ENCODE measurements at places on chromosomes 12 and 14.

DNA sequence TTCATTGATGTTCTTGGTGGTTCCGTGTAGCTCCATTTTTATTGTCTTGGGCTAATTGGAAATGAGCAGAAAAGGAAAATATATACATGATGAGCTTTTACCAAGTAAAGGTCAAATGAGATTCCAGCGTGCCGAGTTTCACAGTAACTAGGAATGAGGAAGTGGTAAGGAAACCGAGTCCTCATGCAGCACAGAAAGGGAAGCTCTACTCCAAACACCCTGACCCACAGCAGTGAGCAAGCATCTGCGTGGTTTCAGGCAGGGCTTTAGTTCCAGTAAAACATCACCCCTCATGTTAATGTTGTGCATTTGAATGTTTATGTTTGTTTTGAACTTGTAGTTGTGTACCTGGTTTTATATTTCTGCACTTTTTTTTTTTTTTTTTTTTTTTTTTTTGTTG is 208.0 kb downstream of the SLC41A2 start:
- peak; percentile 83 for DNase-seq

GRCh38 chr12:1642513-1642912 is 13.5 kb downstream of the WNT5B start:
- DNase-seq: no peak

DNA sequence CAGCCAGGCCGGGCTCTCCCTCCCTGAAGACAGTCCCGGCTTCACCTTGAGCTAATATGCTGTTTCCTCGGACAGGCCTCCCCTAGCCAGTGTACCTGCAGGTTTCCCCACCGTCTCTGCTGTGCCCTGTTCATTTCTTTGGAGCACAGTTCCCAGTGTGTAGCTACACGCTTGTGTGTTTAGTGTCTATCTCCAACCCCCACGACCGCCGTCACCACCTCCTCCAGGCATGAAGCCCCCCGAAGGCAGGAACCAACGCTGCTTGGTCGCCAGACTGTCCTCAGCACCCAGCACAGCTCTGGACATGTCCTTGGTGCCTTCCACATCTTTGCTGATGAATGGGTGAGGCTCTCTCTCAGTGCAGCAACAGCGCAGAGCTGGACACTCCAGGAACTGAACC is 26.2 kb upstream of the PLEKHG6 start:
- DNase-seq: no peak

GRCh38 chr12:820336-820735 is 68.0 kb downstream of the WNK1 start:
- DNase-seq: no peak

DNA sequence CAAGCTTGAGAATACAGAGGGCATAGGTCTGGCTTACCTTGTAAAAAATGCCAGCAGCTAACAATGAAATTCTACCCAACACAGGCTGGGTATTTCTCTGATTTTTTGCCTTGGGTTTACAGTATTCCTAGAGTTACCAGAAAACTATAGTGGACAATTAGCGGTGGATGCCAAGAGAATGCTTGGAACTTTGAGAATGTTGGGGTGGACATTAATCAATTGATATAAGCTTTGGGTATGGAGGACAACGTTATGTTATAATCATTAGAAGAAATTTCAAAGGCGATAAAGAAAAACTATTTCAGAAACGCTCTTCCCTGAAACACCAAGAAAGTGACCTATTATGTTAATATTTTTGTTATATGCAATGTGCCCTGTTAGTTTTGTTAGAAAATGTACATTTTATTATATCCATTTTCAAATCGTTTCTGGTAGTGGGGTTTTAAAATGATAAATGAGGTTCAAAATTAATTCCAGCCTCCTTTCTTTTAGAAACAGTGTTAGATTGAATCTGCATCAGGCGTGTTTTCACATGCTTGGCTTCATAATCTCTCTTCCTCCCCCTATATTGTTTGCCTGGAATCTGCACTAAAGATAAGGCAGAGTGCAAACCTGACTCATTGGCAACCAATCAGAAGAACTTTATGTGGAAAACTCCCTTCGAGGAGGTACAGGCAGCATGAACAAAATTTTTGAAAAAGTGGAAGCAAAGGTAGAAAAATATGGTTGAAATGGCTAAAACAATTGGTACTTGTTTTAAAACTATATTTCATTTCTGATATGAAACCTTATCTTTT is 1.4 kb upstream of the PTPRQ start:
- DNase-seq: no peak

DNA sequence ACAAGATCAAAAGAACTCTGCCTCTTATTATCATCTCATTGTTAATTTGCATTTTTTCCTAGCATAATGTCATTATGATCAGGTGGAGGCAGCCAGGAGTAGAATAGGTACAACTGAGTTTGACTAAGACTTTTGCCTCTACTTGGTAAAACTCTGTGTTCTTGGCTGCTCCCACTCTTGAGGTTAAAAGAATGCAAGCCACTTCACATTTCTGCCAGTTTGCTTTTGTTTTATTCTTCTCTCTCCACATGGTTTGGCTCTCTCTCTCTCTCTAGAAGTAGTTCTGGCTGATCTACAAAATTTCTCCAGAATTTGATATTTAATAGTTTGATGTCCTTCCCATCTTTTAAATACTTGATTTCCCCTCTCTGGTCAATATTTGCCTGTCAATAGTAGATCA is 170.7 kb upstream of the E2F7 start:
- DNase-seq: no peak

GRCh38 chr12:108825201-108825950 is 32.0 kb downstream of the SSH1 start:
- peak; percentile 58 for DNase-seq

GRCh38 chr14:98955036-98955740 is 316.8 kb downstream of the BCL11B start:
- no peak for DNase-seq

- no peak for DNase-seq
Observed at GRCh38 chr12:14589169-14590004, 21.7 kb upstream of the PLBD1 start.

DNA sequence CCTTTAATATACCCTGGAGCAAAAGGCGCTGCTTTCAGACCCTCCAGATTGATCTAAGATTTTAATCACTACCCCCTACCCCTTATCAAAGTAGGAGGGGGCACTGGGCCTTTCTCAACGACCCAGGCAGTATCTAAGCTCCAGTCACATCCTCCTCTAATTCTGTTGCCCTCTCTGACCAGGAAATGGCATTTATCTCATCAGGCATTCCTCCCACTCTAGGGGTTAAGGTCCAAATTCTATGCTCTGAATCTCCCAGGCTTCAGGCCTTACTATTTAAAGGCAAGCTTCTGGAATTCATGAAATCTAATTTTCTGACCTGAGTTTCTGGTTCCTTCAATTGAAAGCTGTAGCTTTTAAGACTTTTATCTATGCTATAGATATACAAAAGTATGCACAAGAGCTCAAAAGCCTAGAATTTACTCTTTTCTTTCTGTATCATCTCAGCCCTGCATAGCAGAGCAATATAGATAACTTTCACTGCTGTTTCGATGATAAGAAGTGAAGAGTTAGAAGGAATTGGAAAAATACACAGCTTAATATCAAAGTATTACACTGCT is 622.9 kb downstream of the RPS29 start:
- DNase-seq: no peak

- DNase-seq: no peak
Observed at GRCh38 chr14:63499701-63500250, 43.4 kb downstream of the PPP2R5E start.

- DNase-seq: no peak
Observed at GRCh38 chr12:27521066-27521465, 2.9 kb upstream of the PPFIBP1 start.

DNA sequence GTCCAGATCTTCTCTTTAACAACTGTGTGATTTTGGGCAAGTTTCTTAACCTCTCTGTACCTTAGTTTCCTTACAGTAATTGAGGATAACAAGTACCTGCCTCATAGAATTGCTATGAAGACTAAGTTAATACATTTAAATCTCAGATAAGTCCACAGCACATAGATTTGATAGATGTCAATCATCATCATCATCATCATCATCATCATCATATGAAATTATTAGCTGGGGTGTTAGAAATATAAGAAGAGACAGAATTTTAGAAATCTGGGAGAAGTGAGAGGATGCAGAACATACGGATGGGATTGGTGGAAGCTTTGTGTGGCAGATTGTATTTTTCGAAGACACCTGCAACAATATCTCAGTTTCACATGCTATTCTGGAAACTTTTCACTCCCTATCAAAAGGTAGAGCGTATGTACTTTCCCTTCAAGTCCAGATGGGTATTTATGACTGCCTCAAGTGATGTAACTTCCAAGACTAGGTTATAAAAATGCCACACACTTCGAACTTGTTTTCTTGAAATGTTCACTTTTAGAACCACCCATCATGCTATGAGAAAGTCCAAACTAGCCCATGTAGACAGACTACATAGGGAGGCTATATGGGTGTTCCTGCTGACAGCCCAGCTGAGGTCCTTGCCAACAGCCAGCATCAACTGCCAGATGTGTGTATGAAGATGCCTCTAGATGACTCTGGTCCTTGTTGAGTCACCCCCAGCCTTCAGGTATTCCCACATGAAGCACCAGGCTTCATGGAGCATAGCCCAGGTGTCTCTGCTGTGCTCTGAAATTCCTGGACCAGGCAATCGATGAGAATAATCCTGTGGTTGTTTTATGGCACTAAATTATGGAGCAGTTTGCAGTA is 20.7 kb upstream of the SDR39U1 start:
- DNase-seq: no peak

DNA sequence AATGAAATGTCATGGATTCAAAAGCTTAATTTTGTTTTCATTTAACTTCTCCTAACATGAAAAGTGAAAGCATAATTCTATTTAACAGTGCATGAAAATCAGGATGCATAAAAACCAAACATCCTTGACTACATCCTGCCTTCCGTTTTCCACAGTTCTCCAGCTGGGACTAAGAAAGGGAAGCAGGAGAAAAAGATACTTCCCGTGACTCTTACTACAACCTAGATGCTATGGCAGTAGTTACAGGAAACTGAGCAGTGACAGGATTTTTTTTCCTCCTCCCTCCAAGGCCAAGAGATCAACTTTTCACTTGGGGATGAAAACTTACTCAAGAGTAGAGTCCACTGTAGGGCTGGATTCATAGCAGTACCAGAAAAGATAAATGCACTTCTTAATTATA is 2.6 kb downstream of the EXOC5 start:
- DNase-seq: no peak

GRCh38 chr14:60175255-60175902 is 10.2 kb upstream of the DHRS7 start:
- DNase-seq: no peak

DNA sequence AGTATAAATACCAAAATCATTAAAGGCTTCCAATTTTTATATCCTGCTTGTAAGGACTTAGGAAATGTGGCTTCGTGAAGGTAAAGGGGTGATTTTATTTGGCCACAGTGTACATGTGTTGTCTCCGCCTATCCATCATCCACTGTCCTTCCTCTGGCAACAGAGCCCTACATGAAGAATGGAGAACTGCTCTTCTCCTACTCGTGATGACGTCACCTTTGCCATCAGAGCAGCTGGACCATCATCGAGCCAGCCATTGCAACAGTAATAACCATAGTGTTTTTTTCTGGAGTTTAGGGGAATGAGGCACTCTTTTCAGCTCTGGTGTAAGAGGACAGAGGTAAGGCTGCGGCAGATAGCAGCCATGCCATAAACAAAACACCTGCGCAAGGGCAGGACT is 19.2 kb downstream of the ITPR2 start:
- peak; percentile 49 for DNase-seq

DNA sequence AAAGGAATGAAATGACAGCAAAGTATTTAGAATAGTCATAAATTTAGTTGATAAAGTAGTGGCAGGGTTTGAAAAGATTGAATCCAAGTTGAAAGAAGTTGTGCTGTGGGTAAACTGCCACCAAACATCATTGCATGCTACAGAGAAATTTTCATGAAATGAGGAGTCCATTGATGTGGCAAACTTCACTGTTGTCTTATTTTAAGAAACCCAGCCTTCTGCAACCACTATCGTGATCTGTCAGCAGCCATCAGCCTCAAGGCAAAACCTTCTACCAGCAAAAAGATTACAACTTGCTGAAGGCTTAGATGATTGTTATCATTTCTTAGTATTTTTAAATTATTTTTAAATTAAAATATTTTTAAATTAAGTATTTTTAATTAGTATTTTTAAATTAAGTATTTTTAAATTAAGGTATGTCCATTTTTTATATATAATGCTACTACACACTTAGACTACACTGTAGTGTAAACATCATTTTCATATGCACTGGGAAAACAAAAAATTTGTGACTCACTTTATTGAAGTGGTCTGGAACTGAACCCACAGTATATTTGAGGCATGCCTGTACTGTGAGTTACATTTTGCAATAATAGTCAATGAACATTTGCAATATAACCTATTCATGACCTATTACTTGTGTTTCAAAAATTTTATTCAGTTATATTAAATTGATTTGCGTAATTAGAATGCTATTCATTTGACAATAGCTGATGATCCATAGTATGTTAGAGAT is 67.2 kb upstream of the SYT1 start:
- DNase-seq: no peak

- no peak for DNase-seq
Observed at GRCh38 chr14:63761351-63762117, 33.7 kb upstream of the SGPP1 start.

- DNase-seq: no peak
Observed at GRCh38 chr12:78241446-78241845, 410.8 kb downstream of the NAV3 start.

- DNase-seq: no peak
Observed at GRCh38 chr14:29905543-29905942, 22.1 kb downstream of the PRKD1 start.

DNA sequence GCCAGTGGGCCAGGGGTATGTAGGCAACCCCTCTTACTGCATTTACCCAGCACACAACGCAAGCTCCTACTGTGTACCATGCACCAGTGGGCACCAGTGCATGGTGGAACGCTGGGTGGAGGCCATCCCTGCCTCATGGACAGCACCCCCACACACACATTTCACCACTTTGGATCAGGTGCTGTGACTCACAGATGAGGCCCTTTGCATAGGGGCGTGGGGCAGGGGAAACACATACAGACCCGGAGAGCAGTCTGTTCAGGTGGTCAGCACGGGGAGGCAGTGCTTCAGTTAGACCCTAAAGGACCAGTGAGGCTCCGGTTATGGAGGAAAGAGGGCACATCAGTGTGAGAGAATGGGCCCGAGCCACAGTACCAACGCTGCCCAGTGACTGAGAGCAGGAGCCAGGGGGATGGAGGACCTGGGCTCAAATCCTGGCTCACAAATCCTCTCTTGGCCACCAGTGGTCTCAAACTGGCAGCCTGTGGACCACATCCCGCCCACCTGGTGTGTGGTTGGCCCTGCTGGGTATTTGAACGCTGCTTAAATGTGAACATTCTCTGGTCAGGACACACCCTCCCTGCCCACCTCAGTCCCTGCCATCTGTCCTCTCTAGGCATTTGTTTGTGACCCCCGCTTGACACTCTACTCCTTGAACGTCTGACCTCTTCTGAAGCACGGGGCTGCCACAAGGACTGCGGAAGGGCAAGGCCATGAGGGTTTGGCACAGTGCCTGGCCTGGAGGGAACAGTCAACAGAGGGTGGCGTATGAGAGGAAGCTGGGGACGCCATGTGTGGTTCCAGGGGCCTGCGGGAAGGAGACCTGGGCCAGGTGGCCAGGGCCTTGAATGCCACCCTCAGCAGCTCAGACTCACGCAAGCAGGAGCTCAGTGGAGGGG is 46.7 kb downstream of the FAM222A start:
- DNase-seq: peak; percentile 51

Measured in inflammatory macrophage treated with lipopolysaccharide for 1 hour (primary cell).